ENCODE measurements at places on chromosomes 1 and 21.

DNA sequence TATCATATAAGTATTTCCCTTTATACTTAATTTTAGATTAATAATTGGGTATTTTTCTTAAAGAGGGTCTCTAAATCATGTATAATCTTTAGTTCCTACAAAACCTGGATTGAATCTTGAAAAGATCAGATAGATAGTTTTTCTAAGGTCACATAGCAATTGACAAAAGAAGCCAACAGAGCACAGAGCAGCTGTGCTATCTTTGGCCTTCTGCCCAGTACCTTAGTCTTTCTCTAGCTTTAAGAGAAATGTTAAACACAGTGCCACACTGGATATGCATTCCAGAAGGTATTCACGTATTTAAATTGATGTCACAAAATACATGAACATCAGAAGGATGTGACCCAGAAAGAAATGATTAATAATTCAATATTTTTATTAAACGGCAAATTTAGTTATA lies 86.8 kb downstream of the C21orf91 start:
- no peak for DNase-seq

GRCh38 chr21:29939104-29939923 lies 482 bp downstream of the GRIK1 start:
- no peak for DNase-seq

DNA sequence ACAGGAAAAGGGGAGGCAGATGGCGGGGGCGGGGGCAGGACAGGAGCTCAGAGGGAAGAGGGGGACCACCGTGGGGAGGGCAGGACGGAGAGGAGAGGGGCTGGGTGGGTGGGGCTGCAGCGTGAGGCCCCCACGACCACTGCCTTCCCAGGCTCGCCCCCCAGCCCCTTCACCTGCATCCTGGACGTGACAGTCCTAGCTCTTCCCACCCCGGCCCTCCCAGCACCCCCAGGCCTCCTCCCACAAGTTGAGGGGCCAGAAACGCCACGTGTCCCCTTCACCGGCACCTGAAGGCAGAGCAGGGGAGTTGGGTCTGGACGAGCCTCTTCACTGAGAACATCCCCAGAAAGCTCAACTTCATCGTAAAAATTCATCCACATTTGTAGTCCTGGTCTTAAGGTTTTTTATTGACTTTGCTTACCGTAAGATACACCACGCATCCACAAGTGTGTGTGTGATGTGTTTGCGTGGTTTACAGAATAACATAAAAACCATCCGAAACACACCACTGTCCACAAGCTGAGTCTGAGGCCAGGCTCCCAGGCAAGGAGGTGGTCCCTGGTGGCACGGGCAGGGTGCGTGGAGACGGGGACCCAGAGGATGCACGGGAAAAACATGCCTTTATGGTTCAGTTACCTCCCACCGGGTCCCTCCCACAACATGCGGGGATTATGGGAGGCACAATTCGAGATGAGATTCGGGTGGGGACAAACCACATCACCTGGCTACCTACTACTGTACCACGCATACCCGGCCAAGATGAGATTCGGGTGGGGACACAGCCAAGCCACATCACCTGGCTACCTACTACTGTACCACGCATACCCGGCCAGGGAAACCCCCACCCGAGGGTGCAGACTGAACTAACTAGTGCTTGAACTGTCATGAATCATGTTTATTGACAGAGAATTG lies 13.9 kb upstream of the COL18A1 start:
- no peak for DNase-seq

GRCh38 chr1:9529190-9529589 lies 10.1 kb upstream of the SLC25A33 start:
- DNase-seq, result no peak

All from activated CD8-positive, alpha-beta memory T cell treated with anti-CD3 and anti-CD28 coated beads for 1 hour (primary cell).